ENCODE measurements at places on chromosomes 11 and 22.

DNA sequence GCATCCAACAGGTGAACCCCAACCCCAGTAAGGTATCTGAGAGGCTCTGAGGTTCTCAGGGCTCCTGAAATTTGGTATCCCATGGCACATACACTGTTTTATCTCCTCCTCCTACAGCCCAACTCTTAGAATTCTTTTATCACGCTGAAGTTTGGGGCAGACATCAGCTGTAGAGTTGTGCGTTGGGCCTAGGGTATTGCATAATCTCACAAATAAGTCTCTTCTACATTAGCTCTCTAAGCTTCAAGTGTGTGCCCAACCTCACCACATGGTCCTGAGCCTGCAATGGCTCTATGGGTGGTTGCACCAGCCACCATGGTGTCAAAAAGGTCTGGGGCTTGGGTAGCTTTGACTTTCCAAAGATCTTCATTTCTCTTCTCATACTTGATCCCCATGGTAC is 603.0 kb downstream of the BUD13 start:
- DNase-seq, result no peak

GRCh38 chr11:88402192-88402715 is 64.7 kb upstream of the CTSC start:
- DNase-seq, result no peak

GRCh38 chr11:120561286-120561685 is 49.7 kb downstream of the GRIK4 start:
- DNase-seq, result no peak

DNA sequence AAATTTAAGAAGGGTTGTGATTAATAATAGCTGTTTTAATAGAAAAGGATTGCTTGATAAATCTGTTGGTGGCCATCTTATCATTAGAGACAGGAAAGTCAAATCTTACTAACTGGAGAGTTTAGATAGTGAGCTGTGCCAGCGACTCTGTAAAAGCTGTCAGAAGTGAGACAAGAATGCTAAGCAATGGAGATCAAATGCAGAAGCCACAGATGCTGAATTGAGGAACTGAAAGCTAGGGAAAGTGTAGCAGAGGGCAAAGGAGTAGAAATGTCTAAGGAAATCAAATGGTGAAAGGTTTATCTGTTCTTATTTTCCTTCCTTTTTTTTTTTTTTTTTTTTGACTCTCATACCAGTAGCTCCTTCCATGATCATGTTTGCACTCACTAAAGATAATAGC is 13.7 kb downstream of the MS4A13 start:
- DNase-seq, result no peak

- no peak for DNase-seq
Observed at GRCh38 chr11:84413549-84413948, 1127.4 kb upstream of the CCDC90B start.

DNA sequence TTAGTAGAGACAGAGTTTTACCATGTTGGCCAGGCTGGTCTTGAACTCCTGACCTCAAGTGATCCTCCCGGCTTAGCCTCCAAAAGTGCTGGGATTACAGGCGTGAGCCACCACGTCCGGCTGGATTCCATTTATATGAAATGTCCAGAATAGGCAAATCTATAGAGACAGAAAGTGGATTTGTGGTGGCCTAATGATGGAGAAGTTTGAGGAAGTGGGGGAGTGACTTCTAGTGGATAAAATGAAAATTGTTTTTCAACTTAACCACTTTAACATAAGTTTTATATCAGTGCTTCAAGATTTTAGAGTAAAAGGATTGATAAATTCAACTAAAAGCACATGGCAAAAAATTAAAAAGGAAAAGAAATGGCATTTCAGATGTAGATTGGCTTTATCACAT is 66.2 kb downstream of the HIPK3 start:
- DNase-seq, result no peak

DNA sequence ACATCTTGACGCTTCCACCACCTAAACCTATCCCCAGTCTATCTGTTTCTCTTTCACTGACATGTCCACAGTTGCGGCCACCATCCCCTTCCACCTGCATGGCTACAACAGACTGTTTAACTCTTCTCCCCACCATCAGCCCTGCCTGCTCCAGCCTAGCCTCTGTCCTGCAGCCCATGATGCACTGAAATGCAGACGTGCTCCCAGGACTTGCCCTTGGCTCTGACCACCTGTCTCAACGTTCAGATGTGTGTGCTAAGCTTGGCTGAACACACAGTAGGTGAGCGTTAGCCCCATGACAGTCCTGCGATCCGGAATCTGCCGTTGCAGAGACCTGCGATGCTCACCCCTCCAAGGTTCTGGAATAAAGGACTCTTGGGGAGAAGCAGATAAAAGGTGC is 22.7 kb downstream of the CBX7 start:
- DNase-seq, result no peak

- peak; percentile 50 for DNase-seq
Observed at GRCh38 chr11:63212742-63213141, 30.7 kb downstream of the SLC22A25 start.

- no peak for DNase-seq
Observed at GRCh38 chr11:13364388-13364787, 86.8 kb downstream of the BMAL1 start.

DNA sequence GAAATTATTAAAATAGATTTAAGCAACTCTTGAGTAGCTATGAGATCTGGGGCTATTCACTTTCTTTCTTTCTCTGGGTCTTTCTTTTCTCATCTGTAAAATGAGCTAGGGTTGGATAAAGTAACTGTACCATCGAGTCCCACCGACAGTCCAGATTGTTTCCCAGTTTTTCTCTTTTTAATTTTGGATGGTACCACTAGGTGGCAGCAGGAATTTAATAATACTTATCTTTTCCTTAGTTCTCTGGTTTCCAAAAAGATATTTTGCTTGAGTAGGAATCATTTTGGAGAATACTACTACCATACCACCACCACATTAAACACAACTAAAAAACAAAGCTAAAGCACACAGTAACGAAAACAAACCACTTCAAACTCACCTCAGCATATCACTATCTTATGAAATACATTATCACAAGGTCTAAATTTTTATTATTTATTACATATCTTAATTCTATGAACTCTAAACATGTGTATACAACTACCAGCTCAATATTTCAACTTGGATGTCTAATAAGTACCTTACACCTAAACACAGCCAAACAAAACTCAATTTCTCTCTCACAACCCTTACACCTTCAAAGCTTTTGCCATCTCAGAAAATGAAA is 584.0 kb downstream of the KCNA4 start:
- DNase-seq, result no peak

GRCh38 chr11:57222239-57222638 is 14.8 kb downstream of the APLNR start:
- no peak for DNase-seq

- no peak for DNase-seq
Observed at GRCh38 chr22:30204742-30205111, 41.8 kb downstream of the LIF start.

DNA sequence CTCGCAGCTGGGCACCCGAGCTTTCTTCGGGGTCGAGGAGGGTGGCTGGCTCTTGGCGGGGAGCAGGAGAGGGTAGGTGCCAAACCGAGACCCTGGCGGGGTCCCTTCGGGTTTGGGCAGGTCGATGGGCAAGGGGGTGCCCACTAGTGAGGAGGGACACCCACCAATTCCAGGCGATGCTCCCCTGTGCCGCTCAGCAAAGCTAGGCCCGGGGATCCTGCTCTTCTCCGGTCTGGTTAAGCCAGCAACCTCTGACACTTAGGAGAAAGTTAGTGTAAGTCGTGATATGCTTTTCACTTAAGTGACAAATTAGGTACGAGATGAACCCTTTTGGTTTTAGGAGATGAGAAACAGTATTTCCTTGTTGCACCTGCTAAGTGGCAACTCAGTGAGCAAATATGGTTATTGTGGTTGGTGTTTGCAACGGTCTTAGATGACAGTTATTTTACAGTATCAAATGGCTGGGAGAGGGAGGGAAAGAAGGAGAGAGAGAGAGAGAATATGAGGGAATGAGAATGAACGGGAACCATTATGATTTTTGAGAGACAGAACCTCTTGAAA is 565 bp downstream of the NUCB2 start:
- peak; percentile 45 for DNase-seq

DNA sequence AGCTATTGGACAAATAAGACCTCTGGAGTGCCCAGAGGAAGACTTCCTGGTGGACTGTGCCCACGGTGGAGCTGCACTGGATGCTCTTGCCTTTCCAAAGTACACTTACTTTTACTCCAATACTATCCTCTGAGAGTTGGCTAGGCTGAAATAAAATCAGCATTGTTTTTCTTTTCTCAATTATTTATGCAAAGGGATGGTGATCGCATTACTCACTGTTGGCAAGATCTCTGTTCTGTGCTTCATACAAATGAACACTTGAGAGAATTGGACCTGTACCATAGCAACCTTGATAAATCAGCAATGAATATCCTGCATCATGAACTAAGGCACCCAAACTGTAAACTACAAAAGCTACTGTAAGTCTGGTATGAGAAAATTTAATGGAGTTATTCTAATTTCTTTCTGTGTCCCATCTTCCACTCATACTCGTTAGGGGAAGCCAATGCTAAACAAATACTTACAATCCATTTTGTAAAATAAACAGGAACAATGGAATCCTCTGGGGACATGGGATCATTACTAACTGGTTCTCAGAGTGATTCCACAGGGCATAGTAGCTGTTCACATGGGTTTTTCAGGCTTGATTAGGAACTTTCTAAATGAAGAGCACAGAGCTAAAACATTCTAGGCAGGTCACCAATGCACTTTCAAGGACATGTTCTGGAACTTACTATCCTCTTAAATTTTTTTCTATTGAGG is 26.3 kb downstream of the NLRP14 start:
- no peak for DNase-seq

- no peak for DNase-seq
Observed at GRCh38 chr22:33680632-33681031, 239.6 kb downstream of the LARGE1 start.
